ENCODE measurements at places on chromosomes 3 and 15.

- DNase-seq, result no peak
Measured at GRCh38 chr3:99710094-99710493, 71.7 kb downstream of the COL8A1 start.

DNA sequence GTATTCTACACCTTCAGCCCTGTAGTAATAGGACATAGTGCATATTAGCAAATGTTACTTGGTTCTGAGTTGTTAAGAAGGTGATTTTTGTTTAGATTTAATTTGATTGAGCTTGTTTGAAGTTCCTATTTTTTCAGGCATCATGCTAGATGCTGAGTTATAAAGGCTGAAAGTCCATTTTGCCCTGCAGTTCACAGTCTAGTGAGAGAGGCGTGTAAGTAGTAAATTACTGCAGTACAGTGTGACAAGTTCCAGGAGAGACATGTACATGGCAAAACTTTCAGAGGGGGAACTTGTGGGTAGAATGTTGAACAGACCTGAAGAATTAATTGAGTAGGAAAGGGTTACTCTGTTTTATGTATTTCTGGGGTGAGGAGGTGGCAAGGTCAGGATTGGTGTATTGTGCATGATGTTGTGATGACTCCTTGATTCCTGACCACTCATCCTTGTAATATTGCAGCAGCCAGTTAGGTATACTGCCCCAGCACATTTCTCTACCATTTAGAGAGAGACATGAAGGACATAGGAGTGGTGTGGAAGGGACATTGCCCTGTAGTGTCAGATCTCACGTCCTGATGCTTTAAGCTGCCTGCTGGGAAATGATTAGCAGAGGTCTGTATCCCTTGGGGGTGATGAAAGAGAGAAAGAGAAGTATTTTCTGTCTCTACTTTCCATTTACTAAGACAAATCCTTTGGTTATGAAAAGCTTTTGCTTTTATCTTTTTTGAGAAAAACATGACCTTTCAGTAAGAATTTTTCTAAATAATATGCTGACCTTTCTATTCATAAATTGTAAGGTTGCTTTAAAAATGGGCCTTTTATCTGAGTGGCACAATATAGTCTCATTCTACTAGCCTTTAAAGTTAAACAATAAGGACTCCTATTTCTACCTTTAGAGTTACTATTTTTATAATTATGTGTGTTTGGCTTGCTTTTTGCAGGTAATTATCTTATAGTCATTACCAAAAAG, 16.9 kb downstream of the SACM1L start:
- no peak for DNase-seq

- DNase-seq, result no peak
Measured at GRCh38 chr15:69636169-69636915, 183.7 kb downstream of the RPLP1 start.

DNA sequence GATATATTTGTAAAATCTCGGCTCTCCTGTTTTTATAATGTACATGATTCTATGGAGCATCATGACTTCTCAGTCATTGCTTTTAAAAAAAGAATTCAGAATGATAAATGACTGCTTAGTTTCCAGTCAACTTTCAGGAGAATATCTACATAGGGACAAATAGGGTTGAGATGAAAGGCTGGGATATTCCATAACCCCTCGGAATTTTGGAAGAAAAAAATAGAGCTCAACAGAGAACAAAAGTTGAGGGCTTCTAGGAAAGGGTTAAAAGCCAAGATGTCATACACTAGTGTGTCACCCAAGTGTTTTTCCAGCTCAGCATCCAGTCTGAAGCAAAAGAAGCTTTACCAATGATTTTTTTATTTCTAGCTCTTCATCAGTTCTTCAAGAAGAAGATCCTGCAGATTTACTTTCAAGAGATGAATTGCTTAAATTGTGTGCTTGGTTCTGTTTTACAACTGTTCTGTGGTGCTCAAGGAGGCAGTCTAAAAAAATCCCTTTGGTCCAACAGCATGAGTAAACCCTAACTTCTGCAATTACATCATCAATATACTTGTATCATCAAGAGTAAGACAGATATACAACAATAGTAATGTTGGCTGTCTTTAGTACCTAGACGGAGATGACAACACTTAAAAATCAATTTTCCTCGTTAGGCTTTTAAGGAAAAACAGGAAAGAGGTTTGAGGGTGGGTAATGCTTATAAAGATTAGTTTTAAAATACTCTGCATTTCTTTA, 979 bp downstream of the UNC13C start:
- no peak for DNase-seq

- DNase-seq, result no peak
Measured at GRCh38 chr3:182904164-182904563, 76.2 kb downstream of the DCUN1D1 start.

All from AG20443 (cell line).